ENCODE measurements at places on chromosomes 6 and 20. TPM values are rescaled to one million over a fixed set of nuclear protein-coding genes. Genes with fewer than 3 reads are reported as not detected.

The PGK2 gene
- total RNA-seq = not detected

The SLC22A7 gene
- total RNA-seq = not detected

The PTCHD4 gene
- 5.5 TPM for total RNA-seq

The DLK2 gene
- total RNA-seq = not detected

The ADGRF5 gene
- total RNA-seq = 0.37 TPM

The CRISP3 gene
- total RNA-seq = not detected

The POLR3F gene
- 15.1 TPM for total RNA-seq

The AARS2 gene
- 9.2 TPM for total RNA-seq
